ENCODE measurements at places on chromosomes 7 and 10.

DNA sequence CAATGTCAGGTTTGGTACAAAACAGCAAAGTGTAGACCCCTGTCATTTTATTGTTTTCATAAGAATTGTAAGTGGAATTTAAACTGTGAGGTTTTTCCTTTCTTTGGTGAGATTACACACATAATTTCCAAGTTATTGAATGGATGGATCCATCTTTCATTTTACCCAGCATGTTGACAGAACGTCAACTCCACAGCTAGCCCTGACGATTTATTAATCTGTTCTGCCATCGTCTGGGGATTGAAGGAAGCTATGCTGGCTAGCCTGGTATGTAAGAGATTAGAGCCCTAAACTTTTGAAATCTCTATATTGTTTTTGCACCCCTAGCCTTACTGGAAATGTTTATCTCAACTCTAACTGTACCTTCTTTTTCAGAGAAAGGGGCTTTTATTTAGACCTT is 8.6 kb downstream of the WNT16 start:
- no peak for DNase-seq

DNA sequence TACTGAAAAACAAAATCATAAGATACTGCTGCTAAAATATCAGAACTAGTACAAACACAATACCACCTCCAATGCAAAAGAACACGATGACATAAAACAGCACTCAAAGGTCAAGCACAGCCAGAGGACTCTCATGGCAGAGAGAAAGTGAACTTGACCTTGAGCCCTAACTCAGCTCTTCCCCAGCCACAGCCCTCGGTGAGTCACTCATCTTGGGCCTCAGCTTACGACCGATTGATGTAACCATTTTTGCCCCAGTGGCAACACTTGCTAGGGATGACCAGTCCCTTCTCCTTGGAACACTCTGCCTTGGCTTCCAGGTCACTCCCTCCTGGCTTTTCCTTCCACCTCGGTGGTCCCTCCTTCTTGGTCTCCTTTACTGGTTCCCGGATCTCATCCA is 77.8 kb downstream of the JAZF1 start:
- DNase-seq: no peak

DNA sequence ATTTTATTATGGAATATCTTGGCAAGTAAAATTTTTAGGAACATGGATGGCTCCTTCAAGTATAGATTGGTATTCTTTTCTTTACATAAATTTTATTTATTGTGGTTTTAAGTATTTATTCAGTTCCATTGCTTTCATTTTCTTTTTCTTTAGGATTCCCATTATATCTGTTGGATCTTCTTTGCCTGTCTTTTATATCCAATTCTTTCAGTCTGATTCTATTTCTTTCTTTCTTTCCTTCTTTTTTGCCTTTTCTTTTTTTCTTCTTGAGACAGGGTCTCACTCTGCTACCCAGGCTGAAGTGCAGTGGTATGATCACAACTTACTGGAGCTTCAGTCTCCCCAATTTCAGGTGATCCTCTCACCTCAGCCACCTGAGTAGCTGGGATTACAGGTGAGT is 74.2 kb upstream of the GLI3 start:
- no peak for DNase-seq

DNA sequence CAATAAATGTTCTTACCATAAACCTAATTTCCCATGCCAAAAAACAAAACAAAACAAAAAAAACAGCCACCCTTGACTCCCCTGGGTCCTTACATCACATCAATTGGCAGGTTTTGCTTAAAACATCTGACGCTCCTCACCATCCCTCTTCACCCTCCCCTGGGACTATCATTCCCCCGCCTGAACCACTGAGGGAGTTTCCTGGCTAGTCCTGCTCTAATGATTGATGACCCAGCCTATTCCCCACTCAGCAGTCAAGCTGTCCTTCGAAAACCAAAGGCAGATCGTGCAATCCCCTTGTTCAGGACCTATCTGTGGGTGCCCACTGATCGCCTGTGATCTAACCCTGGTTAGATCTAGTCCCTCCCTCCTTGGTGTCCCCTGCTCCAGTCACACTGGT is 11.2 kb upstream of the FRMPD2 start:
- DNase-seq: no peak

GRCh38 chr10:124315591-124316270 is 103.0 kb downstream of the OAT start:
- no peak for DNase-seq

DNA sequence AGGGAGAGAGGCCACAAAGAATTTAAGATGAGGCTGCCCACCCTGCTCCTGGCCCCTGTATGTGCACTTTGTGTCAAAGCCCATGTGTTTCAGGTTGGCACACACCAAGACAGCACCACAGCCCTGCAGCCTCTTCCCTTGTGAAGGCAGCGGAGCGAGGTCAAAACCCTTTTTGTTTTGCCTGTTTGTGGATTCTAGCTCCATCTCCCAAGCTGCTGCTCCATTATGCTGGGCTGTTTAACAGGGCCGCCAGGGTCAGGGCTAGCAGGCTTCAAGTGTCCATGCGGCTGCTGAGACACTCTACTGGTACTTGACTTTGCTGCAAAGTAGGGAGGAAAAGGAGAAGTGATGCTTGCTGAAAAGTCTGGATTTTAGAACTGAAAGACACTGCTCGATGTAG is 142.3 kb upstream of the EFCAB10 start:
- no peak for DNase-seq

DNA sequence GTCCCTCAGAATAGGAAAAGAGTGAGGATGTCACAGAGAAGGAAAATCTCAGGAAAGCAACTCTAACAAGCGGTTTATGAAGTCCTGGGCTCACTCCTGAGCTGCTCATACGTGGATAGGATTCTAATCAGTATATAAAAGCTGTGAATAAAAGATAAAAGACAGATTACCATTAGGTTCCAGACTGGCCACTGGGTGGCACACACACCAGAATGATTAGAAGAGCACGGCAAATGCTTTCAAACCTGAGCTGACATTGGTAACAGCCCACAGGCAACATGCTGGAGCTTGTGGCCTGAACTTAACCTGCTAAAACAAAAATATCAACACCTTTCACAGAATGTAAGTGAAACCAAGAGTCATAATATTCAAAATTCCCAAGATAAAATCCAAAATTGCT is 370.8 kb downstream of the GRID1 start:
- peak; percentile 15 for DNase-seq

GRCh38 chr7:901388-902154 is 25.2 kb downstream of the GET4 start:
- DNase-seq: peak; percentile 59

- DNase-seq: no peak
Measured at GRCh38 chr7:16293669-16294425, 127.5 kb downstream of the CRPPA start.

DNA sequence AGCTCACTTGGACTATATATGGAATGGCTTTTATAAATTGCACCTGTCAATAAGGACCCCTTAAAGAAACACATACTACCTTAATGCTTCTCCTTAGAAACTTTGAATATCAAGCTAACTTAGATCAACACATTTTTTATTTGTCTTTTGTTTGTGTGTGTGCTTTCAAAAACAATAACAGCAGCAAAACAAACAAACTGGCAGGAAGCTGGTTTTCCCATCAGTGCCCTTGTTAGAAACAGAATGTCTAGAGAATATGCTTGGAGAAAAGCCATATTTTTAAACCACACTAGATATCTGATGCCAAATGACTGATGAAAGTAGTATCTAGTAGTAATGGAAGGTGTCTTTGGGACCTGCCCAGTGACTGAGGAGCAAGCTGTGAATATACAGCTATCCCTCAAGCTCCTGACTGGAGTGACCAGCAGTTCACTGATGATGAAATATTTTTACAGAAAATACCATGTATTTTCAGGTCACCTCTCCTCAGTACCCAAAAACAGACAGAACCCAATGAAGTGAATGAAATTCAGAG is 1.0 kb downstream of the PDE1C start:
- no peak for DNase-seq

- DNase-seq: no peak
Measured at GRCh38 chr10:565146-565545, 124.3 kb downstream of the DIP2C start.

GRCh38 chr10:85888004-85888403 is 478.6 kb downstream of the GRID1 start:
- DNase-seq: no peak

DNA sequence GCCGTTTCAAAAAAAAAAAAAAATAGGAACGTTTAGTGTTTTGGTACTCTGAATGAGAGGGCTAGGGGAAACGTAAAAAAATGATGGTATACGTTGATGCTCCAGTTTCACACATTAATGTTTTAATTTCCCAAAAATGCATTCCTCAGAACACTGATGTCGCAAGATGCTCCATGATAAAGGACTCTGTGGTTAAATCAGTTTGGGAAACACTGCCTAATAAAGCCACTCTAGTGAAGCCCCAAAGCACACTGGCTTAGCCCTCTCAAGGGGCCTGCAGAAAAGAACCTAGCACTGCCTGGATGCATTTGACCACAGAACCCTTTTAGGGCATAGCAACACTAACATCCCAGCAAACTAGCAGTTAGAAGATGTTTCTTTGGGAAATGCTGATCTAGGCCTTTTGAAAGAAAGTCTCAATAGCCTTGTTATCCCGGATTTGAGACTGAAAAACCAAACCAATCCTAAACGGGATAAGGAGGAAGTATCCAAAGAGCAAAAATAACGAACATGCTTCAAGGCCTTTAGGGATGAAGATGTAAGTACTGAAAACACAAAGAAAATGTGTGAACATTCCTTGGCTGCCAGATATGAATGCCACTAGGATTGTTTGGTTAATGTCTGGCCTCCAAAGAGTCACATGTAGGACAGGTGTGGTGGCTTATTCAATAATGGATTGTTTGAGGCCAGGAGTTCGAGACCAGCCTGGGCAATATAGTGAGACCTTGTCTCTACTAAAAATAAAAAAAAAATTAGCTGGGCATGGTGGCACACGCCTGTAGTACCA is 11.0 kb downstream of the DLG5 start:
- no peak for DNase-seq

- no peak for DNase-seq
Measured at GRCh38 chr7:132622081-132622480, 45.8 kb upstream of the PLXNA4 start.

DNA sequence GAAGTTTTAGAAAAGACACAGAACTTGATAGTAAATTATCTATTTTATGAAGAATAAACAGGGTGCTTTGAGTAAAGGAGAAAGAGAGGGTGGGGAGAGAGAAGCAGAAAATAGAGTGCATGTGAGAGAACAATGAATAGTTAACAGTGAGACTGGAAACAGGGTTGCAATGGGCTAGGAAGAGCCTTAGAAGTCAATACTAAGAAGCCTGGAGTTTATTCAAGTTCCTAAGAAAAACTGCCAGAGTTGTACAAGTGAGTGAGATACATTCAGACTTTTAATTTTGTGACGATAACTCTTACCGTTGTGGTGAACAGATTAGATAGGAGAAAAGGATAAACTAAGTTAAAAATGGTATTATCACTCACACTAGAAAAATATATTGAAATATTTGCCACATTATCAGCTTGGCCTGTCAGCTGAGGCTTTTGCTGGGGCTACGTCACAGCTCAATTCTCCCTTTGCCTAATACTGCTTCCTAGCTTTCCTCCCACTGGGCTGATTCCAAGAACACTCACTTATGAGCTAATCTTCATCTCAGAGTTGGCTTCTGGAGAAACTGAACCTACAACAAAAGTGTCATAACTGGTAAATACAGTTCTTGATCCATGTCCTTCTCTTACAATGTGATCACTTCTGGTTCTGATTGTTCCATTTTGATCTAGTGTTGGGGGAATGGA is 92.7 kb downstream of the SEMA3D start:
- DNase-seq: no peak

DNA sequence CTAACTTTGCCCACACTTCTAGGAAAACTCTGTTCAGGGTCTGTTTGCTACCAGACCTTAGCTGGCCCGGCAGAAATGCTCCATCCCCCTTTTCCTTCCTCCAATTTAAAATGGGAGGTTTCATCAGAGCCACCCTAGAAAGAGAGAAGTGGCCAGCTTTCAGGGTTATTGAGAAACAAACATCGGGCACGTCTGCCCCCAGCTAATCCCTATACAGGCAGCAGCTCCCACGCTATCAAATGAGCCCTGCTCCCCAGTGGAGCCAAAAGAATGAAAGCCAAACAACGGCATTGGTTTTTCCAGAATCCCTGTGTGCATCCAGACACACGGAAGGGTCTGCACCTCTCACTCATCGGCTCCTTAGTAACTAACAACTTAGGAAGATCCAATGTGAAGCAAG is 132.5 kb downstream of the GRID1 start:
- DNase-seq: no peak

GRCh38 chr7:149289262-149289661 is 27.3 kb downstream of the ZNF783 start:
- no peak for DNase-seq

DNA sequence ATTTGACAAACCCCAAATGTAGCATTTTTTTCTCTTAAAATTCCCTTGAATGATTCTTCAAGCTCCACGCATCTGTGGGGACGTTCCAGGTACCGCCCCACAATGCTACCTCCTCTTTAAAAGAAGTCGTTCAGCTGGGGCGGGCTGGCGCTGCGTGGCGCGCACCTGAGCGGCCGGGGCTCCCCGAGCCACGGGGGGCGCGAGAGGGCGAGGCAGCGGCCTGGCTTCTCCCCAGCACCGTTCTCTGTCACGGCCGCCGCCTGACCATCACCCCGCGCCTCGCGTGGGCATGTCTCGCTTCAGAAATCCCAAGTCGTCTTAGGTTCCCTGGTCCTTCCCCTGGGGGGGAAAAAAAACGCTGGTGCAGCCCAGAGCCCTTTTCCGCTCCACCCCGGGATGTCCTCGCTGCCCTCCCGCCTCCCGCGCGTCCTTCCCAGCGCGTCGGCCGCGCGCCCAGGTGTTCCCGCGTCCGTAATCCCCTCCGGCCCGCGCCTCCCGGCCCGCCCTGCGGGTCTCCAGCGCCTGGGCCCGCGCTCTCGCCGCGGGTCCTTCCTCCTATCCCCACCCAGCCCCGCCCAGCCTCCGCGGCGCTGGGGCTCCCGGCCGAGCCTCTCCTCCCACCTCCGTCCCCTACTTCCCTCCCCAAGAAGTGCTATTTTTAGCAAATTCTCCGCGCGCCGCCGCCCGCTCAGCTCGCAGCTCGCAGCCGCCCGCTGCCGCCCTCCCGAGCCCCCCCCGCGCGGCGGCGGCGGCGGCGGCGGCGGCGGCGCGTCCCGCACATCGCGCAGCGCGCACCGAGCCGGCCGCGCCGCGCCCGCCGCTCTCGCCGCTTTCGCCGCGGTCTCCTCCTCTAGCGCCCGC is 58.7 kb upstream of the PRPS1L1 start:
- DNase-seq: peak; percentile 15

DNA sequence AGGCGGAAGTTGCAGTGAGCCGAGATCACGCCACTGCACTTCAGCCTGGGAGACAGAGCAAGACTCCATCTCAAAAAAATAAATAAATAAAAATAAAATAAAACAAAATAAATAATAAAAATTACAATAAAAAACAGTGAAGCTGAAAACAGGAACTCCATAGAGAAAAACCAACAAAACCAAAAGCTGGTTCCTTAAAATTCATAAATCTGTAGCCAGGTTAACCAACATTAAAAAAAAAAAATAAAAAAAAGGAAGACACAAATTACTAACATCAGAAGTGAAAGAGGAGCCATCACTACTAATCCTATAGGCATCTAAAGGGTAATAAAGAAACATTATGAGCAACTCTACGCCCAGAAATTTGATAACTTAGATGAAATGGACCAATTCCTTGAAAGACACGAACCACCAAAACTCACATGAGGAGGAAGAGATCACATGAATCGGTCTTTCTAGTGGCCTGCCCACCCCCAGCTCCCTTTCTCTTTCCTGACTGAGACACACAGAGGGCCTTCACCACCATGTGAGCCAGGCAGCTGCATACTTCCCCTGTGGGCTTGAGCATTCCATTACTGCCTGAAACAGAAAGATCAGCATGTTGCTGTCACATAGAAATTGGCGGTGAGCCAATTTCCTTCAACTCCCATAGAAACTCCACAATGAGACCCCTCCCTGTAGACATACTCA is 208.7 kb downstream of the MAD1L1 start:
- DNase-seq: no peak

- no peak for DNase-seq
Measured at GRCh38 chr10:78696791-78697395, 371.9 kb upstream of the ZMIZ1 start.

All from activated naive CD8-positive, alpha-beta T cell treated with anti-CD3 and anti-CD28 coated beads for 36 hours (primary cell).